ENCODE measurements at places on chromosomes 7 and 10. TPM values are rescaled to one million over a fixed set of nuclear protein-coding genes. Genes with fewer than 3 reads are reported as not detected.

- DNase-seq = no peak
Observed at GRCh38 chr10:116615199-116615776, 5.5 kb upstream of the PNLIPRP2 start.

- no peak for DNase-seq
Observed at GRCh38 chr10:117226813-117227451, 14.0 kb upstream of the SLC18A2 start.

DNA sequence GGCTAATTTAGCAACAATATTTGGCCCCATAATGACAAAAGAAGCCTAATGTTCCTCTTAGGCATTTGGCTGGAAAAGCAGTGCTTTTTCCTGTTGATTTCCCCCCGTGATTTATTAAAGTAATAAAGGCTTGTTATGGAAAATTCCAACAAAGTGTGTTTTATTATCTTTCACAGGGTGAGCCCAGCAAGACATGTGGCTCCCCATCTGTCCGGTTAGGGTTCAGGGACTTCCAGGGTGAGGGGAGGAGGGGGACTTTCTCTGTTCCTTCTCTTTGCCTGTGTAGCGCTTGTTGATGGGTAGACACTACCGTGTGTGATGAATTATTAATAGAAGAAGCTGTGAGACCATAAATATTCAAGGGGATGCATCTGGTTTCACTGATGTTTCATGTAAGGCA, 39.0 kb downstream of the HTR5A start:
- no peak for DNase-seq

DNA sequence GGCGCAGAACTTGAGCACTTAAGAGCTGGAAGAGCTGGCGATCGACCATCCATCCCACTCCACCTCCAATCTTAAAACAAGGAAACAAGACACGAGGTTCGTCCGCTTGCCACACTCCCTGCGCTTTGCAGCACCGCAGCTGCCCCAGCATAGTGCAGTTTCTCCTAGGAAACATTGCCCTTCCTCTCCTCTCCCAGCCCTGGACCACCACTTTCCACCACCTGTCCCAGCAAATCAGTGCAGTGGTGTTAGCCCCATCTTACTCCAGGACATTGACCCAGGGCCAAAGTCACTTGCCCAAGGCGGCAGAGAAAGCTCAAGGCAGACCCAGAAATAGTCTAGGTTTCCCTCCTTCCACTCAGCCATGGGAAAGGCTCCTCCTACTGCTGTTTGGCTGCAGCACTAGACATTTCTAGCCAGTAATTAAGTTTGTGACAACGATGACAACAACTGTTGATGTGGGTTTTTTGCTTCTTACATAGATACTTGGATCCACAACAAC, 1.5 kb upstream of the PARD3 start:
- DNase-seq = no peak

- DNase-seq = no peak
Observed at GRCh38 chr7:120949998-120950538, 509 bp upstream of the ING3 start.

- no peak for DNase-seq
Observed at GRCh38 chr10:44316187-44316921, 68.5 kb downstream of the CXCL12 start.

DNA sequence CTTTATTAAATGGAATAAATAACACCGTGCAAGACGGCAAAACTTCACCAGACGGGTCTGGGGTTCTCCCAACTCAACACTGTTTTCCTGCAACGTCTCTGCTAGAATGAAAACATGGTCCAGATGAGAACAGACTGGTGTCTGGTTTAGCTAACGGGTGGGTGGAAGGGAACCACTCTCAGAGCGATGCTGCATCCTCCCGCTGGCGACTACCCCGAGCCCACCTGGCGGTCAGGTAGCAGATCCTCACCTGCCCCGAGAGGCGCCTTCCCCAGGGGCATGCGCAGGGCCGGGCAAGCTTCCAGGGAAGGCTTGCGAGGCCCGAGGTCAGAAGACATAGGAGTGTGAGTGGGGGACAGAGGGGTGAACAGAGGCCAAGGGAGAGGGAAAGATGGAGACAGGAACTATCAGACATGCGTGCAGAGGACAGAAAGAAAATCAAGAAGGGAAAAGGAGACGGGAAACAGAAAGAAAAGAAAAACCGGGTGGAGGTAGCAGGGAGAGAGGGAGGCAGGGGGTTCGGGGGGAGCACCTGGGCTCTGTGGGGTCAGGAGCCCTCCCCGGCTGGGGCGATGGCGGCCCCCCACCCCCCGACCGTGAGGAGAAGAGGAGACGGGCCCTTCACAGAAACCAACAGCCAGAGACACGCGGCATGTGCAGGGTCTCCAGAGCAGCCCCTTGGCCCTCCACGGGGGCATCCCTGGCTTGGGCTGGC, 222.0 kb downstream of the MAD1L1 start:
- DNase-seq = peak; percentile 59

- DNase-seq = no peak
Observed at GRCh38 chr7:477626-478220, 41.9 kb downstream of the PDGFA start.

GRCh38 chr7:125934539-125934938, 1004.9 kb upstream of the POT1 start:
- no peak for DNase-seq

Gene SPDYE18
- 0.45 TPM for total RNA-seq

Gene FAM221A
- total RNA-seq = 5.6 TPM

Gene MOSPD3
- 13.7 TPM for total RNA-seq

Gene GPR158
- total RNA-seq = not detected
